GM19239 (cell line): ENCODE measurements at places on chromosomes 5 and 9.

- no peak for DNase-seq
These were observed 485.1 kb upstream of the PAPPA start for GRCh38 chr9:115668521-115668920.

GRCh38 chr5:18605186-18605585 lies 970.9 kb downstream of the TAF11L14 start:
- no peak for DNase-seq

DNA sequence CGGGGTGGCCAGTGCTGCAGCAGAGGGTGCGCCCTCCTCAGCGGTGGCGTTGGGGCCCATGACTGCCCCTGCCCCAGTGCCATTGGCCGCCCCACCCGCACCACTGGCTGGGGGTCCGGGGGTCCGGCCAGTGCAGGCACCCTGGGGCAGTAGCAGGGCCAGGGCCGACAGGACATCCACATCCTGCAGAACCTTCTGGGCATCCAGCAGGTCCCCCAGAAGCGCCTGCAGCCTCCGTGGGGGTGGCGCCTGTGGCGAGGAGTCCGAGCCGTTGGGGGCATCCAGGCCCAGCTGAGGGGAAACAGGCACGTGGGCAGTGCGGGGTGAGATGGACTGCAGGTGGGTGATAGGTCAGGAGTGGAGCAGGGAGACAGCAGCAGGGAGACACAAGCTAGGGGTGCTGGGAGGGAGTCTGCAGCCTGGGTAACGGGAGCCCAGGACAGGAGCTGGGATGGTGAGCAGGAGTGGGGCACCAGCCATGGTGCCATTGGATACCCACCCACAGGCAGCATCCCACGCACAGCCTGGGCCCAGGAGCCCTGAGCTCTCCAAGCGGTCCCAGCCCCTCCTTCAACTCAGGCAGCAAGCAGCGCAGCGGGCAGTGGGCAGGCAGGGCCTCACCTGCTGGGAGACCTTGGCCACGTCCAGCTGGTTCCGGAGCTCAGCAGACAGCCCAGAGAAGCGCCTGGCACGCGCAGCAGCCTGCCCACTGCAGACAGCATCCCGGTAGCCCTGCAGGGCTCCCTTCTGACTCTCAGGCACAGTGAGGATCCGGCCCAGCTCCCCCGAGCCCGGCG lies 7.1 kb downstream of the ABCA2 start:
- DNase-seq = no peak

DNA sequence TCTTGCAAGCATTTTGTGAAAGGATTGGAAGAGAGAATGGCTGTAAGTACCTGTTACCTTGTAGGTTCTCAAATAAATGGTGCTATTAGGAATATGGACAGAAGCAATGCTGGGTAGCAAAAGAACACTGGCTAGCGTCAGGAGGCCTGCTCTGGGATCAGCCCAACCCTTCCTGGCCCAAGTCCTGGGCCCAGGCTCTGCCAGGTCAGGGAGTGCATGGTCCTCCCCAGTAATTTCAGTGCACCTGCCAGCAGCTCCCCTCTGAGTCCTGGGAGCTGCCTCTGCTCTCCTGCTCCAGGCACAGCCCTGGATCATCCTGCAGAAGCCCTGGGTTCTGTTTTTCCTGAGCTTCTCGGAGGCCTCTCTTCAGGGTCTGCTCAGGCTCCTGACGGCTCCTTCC lies 89.5 kb upstream of the ARAP3 start:
- DNase-seq = no peak

- no peak for DNase-seq
These were observed 213.0 kb downstream of the SMARCA2 start for GRCh38 chr9:2228132-2228531.

DNA sequence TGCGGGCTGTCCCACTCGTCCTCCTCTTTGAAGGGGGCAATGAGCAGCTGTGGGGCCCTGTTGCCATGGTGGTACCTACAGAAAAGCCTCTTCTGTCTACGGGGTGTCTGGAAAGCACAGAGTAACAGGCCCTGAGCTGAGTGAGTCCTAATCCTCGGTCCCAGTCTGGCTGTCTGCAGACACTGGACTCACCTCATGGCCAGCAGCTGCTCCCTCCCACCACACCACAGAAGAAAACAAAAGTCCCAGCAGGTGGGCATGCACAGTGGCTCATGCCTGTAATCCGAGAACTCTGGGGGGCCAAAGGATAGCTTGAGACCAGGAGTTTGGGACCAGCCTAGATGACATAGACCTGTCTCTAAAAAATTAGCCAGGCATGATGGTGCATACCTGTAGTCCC lies 19.9 kb downstream of the P4HA2 start:
- DNase-seq = no peak

- DNase-seq = no peak
These were observed 70.1 kb upstream of the SMIM23 start for GRCh38 chr5:171715551-171715950.

DNA sequence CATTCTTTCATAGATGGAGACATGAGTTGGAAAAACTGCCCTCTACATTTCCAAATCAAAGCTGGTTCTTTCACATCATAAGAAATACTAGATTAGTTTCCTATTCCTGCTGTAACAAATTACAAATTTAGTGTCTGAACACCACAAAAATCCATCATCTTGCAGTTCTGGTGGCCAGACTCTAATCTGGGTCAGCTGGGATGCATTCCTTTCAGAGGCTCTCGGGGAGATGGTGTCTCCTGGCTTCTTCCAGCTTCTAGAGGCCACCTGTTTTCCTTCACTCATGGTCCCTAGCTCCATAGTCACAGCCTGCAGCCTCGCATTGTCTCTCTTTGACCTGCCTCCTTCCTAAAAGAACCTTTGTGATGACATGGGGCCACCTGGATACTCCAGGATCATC lies 65.2 kb downstream of the RETREG1 start:
- no peak for DNase-seq

DNA sequence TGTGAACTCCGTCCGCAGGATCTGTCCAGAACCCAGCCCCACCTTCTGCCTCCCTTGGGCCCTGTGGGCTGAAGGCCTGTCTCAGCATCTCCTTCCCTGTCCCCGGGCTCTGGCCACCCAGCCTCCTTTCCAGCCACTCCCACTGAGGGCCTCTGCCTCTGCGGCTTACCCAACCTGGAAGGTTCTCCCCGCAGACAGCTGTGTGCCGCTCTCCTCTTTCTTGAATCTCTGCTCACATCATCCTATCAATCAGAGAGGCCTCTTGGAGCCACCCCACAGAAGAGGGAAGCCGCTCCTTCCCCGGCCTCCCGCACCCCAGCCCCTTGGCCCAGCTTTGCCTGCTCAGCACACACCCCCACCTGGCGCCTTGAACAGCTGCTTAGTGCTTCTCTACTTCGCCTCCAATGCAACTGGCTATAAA lies 81.5 kb upstream of the UNC5A start:
- no peak for DNase-seq

- DNase-seq = no peak
These were observed 128.8 kb downstream of the GPBP1 start for GRCh38 chr5:57302643-57303042.

GRCh38 chr9:125431741-125432271 lies 170.2 kb downstream of the GAPVD1 start:
- DNase-seq = no peak

- no peak for DNase-seq
These were observed 119.4 kb downstream of the MED27 start for GRCh38 chr9:131960311-131960710.

DNA sequence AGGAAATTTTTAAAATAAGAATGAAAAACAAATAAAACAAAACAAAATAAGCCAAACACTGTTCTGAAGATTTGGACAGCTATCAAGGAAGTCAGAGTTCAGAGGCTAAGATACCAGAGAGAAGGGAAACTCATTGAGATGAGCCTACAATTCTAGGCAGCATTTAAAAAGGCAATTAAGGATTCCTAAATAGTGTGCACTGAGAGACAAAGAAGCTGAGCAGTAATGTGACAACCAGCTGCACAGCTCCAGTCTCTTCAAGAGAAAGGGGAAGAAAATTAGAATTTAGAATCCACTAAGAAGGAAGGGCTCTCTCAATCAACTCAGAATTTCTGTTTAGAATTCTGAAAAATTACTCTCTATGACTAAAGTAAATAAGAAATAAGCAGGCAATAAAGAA lies 246.7 kb upstream of the COX7C start:
- no peak for DNase-seq

DNA sequence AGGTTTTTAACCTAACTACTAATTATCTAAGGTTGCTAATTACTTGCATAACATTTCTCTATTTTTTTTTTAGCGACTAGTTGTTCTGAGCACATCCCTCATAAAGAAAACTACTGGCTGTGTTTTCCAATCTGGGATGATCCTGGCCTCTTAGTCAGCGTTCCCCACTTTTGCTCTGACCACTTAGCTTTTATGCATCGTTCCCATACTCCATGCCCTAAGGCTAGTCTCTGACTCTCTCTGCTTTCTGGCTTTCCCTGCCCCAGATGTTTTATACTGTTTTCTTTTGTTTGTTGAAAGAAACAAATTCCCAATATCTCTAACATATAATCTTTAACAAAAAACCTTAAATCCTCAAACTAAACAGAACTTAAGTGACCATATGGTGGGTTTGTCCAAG lies 217.9 kb downstream of the SPATA31D1 start:
- DNase-seq = no peak

GRCh38 chr9:18542837-18543405 lies 69.0 kb downstream of the ADAMTSL1 start:
- DNase-seq = no peak

DNA sequence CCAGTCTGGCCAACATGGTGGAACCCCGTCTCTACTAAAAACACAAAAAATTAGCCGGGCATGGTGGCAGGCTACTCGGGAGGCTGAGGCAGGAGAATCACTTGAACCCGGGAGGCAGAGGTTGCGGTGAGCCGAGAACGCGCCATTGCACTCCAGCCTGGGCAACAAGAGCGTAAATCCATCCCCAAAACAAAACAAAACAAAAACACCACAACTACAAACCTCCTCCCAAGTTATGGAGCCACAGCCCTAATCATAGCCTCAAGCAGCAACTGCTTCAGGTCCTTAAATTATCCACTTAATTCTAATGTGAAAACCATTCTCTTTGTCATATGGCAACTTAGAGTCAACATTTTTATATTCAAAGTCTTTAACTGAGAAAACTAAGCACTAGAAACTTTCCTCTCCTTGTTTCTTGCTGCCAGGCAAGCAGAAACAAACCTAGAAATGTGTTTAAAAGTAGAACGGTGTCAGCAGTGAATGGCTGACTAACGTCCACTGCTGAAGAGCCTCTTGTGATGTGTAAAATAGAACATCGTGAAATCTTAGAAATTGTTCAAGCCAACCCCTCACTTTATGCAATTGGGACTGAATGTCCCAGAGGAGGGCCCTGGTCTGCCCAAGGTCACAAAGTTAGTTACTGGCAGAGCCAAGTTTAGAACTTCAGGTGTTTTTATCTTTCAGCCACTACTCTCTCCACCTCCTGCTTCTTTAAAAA lies 5.7 kb downstream of the TMEM245 start:
- no peak for DNase-seq
